Umbilical cord (tissue), 2 donors: ENCODE measurements at places on chromosomes 1 and 21.

DNA sequence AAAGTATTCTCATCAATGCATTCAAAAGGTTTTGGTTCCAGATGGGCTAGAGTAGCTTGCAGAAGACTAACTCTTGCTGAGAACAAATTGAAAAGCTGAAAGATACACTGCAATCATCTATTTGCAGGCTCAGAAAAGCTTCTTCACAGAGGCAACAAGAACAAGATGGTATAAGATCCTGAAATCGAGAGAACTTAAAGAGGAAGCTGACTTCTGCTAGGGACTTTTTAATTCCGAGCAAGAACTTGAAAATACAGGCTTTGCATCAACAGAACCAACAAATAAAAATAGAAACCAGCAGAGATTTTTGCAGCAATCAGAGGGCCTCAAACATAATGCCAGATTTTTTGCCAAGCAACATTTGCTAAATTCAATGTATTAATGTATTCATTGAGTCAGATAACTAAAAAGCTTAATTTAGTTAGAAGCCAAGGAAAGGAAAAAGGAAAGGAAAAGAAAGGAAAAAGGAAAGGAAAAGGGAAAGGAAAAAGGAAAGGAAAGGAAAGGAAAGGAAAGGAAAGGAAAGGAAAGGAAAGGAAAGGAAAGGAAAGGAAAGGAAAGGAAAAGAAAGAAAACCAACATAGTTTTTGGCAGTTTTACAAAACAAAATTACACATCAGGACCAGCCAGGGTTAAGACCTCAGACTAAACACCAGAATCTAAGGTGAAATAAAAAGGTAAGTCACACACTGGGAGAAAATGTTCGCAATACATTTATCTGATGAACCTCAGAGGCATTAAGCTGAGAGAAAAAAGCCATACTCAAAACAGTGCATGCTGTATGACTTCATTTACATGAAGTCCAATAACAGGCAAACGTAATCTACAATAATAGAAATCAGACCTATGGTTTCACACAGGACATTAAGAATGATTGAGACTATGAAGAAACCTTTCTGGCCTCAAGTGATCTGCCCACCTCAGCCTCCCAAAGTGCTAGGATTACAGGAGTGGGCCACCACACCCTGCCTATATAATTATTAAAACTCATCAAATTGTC, 42.6 kb downstream of the FAF1 start:
- no peak for DNase-seq

GRCh38 chr1:213075725-213076124, 24.7 kb downstream of the RPS6KC1 start:
- DNase-seq: no peak

DNA sequence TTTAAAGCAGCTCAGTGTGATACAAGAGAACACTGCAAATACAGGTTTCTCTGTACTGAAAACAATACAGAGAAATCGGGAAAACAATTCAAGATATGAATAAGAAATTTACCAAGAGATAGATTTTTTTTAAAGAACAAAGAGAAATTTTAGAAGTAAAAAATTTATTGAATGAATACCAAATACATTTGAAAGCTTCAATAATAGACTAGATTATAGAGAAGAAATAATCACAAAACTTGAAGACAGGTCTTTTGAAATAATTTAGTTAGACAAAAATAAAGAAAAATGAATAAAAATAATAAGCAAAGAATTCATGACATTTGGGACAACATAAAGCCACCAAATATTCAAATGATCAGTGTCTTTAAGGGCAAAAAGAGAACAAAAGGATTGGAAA, 13.6 kb upstream of the FMO4 start:
- no peak for DNase-seq

GRCh38 chr1:233256191-233256590, 39.3 kb downstream of the PCNX2 start:
- DNase-seq: no peak
